ENCODE measurements at places on chromosomes 11 and 22. TPM values are rescaled to one million over a fixed set of nuclear protein-coding genes. Genes with fewer than 3 reads are reported as not detected.

Gene SMIM38
- total RNA-seq: 0.69 TPM

Gene SLC25A18
- total RNA-seq: 0.20 TPM

Gene GSTT2
- total RNA-seq: not detected

Gene SCN3B
- total RNA-seq: 3.6 TPM

Gene JHY
- 5.6 TPM for total RNA-seq

Gene OR51B5
- total RNA-seq: 0.30 TPM

Gene KRTAP5-2
- 3.1 TPM for total RNA-seq

Gene RIMBP3B
- 0.10 TPM for total RNA-seq

Gene KDELR3
- 24.0 TPM for total RNA-seq
